Hypothalamus (tissue), 51 donors: ENCODE measurements at places on chromosomes 12 and 14.

DNA sequence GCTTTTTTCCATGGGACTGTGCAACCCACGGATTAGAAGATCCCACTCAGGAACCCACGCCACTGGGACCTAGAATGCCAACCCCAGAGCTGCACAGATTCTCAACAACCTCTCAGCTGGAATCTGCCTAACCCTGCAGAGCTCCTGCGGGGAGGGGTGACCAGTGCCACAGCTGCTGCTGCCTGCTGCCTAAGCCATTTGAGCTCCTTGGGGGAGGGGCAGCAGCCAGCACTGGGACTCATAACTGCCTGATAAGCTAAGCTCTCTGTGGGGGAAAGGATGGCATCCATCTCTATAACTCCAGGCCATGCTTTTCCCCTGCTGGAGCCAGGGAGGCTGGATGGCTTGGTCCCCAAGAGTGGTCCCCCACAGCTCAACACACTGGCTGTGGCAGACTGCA lies 182.8 kb downstream of the SLC5A8 start:
- no peak for DNase-seq

GRCh38 chr14:105153331-105153731 lies 15.2 kb downstream of the JAG2 start:
- DNase-seq, result no peak

DNA sequence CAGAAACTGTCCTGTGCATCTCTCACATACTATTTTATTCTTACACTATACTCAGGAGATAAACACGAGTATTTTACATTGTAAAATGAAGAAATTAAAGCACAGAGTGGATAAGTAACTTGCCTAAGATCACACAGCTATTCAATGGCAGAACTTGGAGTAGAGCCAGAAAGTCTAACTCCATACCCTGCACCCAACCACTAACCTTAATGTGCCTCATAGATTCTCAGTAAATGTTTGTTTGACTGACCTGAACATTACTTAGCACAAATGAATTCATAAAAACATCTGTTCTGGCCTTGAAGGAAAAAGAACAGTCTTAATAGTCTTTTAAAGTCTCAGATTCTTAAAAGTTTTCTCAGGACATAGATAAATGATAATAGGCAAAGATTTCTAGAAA lies 83.5 kb upstream of the OVCH1 start:
- no peak for DNase-seq

DNA sequence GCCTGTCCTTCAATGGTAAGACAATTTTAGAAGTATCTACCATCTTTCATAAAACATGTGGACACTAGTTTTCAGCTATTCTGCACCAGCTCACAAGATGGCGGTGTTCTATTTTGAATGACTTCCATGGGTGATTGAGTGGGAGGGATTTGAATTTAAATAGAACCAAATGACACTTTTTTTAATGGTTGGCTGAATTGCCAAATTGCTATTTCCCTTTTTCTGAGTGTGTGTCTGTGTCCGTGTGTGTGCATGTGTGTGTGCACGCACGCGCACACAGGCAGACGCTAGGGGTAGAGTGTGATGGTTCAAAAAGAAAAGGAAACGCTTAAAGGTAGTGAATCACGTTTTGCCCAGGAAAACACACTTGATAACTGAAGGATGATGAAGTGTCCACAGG lies 362.6 kb downstream of the DAD1 start:
- DNase-seq, result no peak

DNA sequence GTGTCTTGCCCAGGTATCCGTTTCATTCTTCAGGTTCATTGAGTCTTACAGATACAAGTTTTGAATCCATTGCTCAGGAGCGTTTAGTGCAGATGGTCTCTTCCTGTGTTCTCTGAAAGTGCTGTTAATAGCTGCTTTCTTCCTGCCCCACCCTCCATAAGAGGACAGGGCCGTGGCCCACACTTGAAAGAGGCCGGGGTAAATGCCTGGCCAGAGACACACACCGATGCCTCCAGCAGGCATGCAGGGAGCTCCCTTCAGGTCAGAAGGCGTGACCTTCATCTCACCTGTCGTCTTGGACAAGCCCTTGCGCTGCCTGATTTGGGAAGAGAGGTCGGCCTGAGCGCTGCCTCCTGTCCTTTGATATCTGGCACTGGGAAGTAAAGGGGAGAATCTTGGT lies 11.6 kb downstream of the PRKAB1 start:
- no peak for DNase-seq

- DNase-seq, result no peak
Observed at GRCh38 chr12:3935078-3935477, 61.9 kb upstream of the PARP11 start.

GRCh38 chr12:132467511-132467910 lies 22.4 kb upstream of the FBRSL1 start:
- no peak for DNase-seq

- DNase-seq, result no peak
Observed at GRCh38 chr14:54792288-54792687, 110.3 kb downstream of the GCH1 start.

GRCh38 chr12:52175371-52176350 lies 16.2 kb downstream of the KRT80 start:
- DNase-seq, result no peak

- no peak for DNase-seq
Observed at GRCh38 chr12:95674631-95675030, 115.9 kb downstream of the NTN4 start.

DNA sequence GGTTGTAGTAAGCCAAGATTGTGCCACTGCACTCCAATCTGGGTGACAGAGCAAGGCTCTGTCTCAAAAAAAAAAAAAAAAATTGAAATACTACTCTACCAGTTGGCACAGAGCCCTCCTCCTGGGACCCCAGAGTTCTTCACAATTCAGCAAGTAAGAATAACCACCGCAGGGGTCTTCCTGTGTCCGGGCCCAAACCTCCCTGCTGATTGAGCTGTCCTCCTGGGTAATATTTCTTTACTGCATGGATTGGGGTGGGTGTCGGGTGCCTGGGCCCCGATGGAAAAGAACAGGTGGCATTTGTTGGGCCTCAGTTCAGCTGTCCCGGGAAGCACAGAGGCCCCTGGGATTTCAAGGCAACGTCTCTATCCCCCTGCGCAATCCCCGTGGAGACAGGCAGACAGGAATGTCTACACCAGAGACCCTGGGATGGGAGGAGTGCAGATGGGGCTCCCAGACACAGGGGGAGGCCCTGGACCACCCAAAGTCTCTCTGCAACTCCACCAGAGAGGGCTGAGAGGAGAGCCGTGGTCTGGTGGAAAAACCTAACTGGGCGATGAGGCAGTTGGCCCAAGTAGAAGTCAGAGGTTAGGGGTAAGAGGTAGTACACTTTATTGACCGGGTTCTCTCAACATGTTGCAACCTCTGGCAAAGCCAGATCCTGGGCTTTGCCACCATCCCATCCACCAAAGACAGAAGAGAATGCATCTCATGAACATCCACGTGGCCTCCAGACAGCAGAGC lies 32.7 kb upstream of the VPS37B start:
- no peak for DNase-seq

GRCh38 chr12:105462831-105463230 lies 132.3 kb downstream of the C12orf75 start:
- no peak for DNase-seq
